ENCODE measurements at places on chromosomes 4 and X.

- DNase-seq = peak; percentile 3
Measured at GRCh38 chr4:181261279-181261678, 981.9 kb upstream of the TENM3 start.

DNA sequence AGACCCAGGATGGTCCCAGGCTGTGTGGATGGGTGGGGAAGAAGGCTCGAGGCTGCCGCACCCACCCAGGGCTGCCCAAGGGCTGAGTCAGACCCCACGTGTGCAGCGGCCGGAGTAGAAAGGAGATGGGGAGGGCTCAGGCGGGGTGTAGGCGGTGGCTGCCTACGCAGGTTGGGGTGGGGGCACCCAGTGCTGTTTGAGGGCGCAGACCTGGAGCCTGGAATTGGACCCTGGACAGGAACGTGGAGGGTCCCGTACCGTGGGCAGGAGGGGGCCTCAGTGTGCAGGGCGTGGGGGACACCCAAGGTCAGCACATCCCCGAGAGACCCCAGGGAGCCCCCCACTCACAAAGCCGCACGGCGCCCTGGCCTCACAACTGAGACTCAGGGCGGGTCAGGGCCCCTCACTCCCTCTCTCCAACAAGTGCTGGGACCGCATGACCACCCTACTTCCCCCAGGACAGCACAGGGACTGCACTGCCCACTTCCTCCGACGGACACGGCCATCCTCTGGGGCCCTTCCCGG, 79.9 kb downstream of the FAM53A start:
- no peak for DNase-seq

DNA sequence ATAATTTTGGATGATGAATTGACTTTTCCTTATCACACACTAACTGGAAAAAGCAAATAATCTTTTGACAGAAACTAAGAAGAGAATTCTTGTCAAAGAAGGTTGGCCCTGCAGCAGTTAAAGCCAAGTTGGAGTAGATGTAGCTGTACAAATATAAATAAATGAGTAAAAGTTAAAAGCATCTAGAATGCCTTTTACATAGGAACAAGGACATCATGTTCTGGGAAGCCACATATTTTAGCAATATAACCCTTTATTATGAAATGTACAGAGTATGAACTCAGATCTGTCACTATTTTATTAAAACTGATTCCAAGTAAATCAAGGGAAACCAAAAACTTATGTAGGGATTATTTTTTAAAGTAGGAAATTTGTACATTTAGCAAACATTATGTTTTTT, 269.4 kb upstream of the FAT4 start:
- DNase-seq = no peak

DNA sequence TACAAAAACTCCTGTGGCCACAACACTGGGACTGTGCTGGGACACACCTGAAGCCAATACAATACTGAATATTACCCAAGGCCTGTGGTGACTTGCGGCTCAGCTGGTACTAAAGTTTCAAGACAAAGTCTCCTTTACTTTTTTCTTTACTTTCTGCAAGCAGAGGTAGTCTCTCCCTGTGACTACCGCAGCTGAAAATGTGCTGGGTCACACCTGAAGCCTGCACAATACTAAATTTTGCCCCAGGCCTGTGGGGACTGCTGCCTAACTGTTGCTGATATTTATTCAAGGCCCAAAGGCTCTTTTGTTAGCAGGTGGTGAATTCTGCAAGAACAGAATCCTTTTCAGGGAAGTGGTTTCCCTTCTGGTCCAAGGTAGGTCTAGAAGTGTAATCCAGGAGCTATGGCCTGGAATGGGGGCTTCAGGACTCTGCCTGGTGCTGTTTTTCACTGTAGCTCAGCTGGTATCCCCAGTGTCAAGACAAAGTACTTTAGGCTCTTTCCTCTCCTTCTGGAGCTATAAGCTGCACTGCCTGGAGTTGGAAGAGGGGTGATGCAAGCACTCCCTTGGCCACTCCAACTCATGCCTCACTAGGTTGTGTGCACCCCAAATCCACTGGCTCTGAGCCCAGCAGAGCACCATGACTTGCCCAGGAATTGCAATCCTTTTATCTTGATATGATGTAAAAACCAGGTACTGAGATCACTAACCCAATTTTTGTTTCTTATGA, 489.4 kb downstream of the TECRL start:
- DNase-seq = no peak

- DNase-seq = no peak
Measured at GRCh38 chr4:21873145-21873544, 75.4 kb downstream of the KCNIP4 start.

- no peak for DNase-seq
Measured at GRCh38 chr4:48065587-48066052, 49.0 kb downstream of the NIPAL1 start.

- DNase-seq = no peak
Measured at GRCh38 chrX:119072744-119073143, at the start of gene CT47C1. CT47C1 (plus strand) TSS chrX:119072993; CDS start chrX:119073226, 233 bp downstream.

- DNase-seq = no peak
Measured at GRCh38 chr4:23219779-23220408, 527.2 kb downstream of the GBA3 start.

DNA sequence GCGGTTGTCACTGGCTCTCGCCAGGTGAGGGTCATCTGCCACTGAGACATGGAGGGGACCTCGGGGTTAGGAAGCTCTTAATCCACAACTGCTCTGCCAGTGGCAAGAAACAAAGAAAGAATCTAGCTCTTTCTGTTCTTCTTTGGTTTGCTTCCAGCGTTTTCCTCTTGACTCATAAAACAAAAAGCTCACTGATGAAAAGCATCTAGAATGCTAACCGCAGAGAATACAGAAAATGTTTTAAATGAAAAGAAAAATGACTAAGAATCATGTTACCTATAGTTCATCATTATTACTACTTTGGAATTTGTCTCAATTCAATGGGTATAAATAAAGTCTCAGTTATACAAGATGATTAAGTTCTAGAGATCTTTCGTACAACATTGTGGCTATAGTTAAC, 274.8 kb upstream of the TENM3 start:
- DNase-seq = peak; percentile 59

GRCh38 chrX:42220083-42220482, 296.7 kb upstream of the CASK start:
- DNase-seq = no peak

DNA sequence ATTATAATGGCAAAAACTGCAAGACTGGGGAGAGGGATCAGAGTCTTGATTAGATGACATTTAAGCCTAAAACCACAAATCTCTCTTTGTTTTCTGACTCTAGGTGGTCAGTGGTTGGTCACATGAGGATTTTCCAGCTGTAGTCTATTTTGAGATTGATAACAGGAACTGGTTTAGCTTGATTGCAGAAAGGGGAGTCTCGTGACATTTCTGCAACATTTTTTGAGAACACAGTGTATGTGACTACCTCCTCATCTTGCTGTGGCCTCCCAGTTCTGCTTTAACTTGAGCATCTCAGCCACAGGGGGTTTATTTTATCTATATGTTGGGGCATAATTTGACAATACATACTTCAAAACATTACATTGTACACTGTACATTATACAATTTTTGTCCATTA, 726.4 kb upstream of the MAGEB2 start:
- no peak for DNase-seq

DNA sequence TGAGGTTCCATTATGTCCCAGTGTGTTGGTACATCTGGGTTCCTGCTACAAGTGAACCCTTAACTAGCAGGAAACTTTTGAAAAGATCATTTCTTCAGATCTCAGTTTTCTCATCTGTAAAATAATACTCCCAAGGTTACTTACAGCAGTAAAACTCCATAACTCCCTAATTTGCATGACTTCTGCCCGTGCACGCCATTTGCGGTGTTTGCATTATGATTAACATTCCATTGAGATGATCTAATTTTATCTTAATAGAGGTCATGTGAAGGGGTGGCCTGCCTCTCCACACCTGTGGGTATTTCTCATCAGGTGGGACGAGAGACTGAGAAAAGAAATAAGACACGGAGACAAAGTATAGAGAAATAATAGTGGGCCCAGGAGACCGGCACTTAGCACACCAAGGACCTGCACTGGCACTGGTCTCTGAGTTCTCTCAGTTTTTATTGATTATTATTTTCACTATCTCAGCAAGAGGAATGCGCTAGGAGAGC, 219.8 kb downstream of the TLL1 start:
- DNase-seq = no peak

DNA sequence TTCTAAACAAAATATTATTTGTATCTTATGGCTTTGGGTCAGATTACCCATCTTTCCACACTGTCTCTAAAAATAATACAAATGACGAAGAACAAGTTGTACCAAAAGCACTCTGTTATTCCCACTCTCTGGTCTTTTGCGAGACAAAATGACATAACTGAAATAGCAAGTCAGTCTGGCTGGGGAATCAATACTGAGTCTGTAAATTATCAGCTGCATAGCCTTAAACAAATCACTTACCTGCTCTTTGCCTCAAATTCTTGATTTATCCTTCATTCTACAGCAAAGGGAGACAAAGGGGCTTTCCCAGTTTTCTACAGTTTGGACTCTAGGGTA, 40.9 kb downstream of the SOWAHB start:
- no peak for DNase-seq

DNA sequence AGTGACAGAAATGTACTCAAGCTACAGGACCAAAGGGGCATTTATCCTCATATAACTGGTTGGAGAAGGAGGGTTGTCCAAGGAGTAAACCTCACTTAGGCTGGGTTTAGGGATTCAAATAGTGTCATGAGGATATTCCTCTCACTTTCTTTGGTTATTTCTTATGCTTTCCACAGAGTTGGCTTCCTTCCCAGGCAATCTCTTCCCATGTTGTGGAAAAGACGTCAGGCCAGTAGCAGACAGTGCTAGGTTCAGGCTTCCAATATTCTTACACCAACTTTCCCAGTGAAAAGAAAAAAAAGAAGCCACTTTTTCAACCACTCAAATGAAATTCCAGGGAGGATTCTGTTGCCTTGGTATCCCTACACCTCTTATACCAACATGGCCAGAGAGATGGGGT, 653.0 kb downstream of the C4orf33 start:
- DNase-seq = no peak

DNA sequence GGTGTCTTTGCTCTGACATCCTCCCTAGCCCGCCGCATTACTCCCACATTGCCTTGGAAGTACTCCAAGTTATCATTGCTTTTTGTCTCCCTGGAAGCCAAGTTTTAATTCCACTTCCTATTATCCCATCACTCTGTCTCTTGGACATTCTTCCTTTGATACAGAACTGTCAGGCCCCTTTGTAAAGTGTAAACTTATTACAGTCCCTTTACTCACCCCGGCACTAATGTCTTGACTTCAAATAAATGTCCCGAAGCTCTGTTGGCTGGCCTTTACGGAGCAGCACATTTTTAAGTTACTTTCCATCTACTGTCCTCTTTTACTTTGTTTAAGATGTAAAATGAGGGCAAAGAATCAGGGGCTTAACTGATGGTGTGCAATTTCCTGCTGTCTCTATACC, 223.5 kb upstream of the IGFBP7 start:
- no peak for DNase-seq

Data from AG04449 (cell line).